Activated CD4-positive, alpha-beta T cell treated with anti-CD3 and anti-CD28 coated beads, Interleukin-2, amount 10 ng/mL, durations not matched to agents 7 days and 5 days (primary cell): ENCODE measurements at places on chromosomes 4 and X. TPM values are rescaled to one million over a fixed set of nuclear protein-coding genes. Genes with fewer than 3 reads are reported as not detected.
A peak's percentile ranks its signal among the peaks of the same experiment; 100 is the strongest.

Gene PRKG2
- 0.15 TPM for total RNA-seq

GRCh38 chr4:83378419-83378818, 43.8 kb upstream of the HPSE start:
- DNase-seq, result no peak

DNA sequence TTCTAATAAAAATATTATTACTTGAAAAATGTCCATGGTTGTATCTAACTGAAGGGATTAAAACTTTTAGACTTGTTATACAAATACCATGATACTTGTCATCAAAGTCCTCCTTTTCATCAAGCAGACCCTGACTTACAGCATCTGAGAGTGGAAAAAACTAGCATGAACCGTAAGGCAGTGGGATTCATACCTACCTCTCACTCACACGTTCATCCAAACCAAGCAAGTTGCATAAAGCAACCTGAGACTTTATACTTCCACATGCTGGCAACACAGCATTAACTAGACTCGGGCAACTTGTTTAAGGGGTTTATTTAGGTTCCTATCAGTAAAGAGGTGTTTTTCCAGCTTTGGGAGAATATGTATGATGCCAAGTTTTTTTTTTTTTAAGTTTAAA, 22.6 kb upstream of the TLR7 start:
- DNase-seq, result no peak

DNA sequence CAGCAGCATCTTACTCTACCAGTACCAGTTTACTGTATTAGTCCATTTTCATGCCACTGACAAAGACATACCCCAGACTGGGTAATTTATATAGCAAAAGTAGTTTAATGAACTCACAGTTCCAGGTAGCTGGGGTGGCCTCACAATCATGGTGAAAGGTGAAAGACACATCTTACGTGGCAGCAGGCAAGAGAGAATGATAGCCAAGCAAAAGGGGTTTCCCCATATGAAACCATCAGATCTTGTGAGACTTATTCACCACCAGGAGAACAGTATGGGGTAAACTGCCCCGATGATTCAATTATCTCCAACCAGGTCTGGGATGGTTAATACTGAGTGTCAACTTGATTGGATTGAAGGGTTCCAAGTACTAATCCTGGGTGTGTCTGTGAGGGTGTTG, 69.3 kb downstream of the YIPF6 start:
- no peak for DNase-seq

GRCh38 chrX:130094696-130095095, 15.6 kb downstream of the ELF4 start:
- no peak for DNase-seq

Gene CLGN
- total RNA-seq, result not detected

Gene FOXP3
- total RNA-seq, result 12.8 TPM

Gene TEX11
- not detected for total RNA-seq

DNA sequence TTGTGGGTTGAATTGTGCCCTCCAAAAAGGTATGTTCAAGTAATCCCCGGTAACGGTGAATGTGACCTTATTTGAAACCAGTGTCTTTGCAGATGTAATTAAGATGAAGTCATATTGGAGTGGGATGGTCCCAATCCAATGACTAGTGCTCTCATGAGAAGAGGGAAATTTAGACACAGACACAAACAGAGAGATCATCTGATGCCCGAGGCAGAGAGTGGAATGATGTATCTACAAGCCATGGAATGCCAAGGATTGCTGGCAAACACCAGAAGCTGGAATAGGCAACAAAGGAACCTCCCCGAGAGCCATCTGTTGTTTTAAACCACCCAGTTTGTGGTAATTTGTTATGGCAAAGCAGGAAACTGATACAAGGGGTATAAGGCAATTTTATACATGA, 35.1 kb downstream of the RPS6KA3 start:
- DNase-seq, result no peak

Gene ANKRD50
- 0.35 TPM for total RNA-seq

DNA sequence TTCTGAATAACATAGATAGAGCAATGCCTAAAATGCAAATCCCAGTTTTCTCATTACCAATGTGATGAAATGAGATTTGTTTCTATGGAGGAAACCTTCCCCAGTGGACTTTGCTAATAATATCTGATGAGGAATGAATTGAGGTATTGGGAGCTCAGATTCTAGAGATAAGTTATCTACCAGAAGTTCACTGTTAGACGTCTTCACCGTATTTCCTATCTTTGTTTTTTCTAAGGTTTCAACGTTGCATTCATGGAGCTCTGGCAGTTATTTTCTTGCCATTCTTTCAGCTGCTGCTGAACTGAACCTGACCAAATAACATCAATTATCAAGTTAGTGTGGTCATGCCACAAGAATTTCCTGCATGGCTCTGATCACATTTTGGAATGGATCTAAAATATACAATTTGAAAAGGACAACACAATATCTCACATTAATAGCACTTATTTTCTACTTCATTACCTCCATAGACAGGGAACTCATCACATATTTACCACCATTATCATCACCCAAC, 511.8 kb upstream of the LCORL start:
- no peak for DNase-seq

DNA sequence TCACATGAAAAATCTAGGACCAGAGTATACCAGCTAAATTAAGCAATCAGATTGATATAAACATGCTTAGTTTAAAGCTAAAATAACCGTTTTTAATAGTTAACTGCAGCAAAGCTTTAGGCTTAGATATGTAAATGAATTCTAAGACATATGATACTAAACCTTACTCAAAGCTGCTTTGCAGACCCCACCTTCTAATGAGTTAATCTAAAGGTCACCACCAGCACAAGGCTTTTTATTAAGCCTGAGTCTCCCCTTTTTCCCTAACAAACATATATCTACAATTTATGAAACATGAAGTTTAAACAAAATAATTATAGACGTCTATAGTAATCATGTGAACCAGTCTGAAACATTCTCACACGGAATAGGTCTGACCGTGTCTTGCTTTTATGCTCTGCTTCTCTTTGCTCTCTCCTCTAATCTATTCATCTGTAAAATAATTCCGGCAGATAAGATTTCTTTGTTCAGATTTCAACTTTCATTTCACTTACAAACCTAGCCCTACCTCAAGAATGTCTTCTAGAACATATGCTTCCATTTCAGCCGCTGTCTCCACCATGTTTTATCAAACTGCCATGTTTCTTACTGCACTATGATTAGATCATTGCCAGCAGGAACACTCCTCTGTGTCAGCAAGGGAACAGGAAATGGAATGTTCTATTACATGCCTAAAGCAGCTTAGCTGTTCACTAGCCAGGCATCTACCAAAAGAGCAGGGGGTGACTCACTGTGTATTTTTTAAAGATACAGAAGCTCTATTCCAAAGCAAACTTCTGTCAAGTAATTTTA, 35.9 kb downstream of the ANKRD17 start:
- DNase-seq, result peak; percentile 78

Gene USP26
- not detected for total RNA-seq

DNA sequence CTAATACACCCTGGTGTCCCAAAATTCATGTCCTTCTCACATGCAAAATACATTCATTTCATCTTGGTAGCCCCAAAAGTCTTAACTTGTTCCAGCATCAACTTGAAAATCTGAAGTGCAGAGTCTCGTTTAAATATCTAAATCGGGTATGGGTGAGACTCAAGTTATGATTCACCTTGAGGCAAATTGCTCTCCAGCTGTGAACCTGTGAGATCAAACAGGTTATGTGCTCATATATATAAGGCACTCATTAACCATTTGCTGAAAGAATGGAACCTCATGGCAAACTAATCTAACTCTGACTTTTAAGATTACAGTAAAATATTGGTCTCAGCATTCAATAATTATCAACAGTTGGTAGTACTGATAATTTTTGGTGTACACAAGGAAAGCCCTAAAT, 55.5 kb downstream of the PDLIM5 start:
- DNase-seq, result no peak

GRCh38 chr4:139958739-139959098, 195.3 kb downstream of the MAML3 start:
- no peak for DNase-seq

DNA sequence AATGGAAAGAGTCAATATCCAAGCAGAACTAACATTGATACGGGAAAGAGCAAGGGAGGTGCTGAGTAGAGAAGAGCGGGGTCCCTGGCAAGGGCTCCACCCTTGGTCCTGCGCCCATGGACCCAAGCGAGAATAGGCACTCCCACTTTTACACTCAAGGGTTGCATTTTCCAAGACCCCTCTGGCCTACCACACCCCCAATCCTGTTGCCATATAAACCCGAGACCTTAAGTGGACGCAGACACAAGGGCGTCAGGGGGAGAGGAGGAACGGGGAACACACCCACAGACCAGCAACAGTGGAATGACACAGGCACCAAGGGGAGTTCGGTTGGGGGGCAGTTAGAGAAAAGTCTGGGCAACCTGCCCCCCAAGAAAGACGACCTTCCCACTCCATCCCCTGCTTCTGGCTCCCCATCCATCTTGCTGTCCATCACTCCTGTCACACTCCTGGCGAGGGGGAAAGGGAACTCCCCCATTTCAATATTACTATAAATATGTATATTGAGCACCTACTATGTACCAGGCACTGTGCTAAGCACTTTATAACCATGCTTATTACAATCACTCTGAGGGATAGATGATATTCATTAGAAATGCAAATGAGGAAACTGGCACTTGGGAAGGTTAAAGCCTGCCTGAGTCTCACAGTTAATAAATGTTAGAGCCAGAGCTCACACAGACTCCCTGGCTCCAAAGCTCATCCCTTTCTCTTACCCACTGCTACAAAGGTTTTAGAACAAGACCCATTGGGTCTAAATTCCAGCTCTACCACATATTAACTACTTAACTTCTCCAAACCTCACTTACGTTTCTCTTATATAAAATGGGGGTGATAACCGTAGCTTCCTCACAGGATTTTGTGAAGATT, 51.7 kb downstream of the SCD5 start:
- no peak for DNase-seq

GRCh38 chr4:38693569-38693968, 29.6 kb downstream of the KLF3 start:
- DNase-seq, result no peak

DNA sequence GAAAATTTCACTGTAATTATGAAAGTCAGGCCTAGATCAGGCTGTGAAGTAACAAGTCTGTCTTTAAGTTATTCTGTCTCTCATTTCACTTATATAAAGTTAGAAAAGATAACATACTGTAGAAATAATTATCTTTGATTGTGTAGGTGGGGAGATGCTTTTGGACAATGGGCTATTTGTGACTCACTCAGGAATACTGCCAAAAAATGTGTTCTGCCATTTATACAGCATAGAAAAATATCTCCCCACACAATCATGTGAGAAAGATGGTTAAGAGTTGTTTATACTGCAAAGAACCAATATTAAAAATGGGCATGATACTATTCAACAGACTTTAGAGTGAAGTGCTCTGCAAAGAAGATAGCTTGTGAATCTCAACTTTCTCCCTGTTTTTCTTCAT, 95.0 kb upstream of the GABRA2 start:
- no peak for DNase-seq

Gene TSPAN7
- total RNA-seq, result 0.21 TPM

- DNase-seq, result no peak
These were observed 4.7 kb downstream of the FAM149A start for GRCh38 chr4:186109245-186109644.

DNA sequence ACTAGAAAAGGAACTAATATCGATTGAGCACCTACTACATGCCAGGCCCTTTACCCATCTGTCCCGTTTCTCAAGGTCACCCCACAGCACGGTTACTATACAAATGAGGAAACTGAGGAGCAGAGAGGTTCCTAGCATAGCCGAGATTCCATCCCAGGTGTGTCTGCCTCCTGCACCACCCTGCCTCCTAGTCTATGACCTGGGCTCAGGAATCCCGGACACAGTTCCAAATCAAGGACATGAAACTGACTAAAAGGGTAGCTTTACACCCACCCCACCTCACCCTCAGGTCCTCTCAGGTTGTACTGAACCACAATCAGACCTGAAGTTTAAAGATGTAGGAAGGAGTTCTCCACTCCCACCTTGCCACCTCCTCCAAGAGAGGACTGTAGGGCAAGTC, 55.6 kb downstream of the APBB2 start:
- DNase-seq, result no peak

GRCh38 chrX:26373829-26374228, 157.9 kb downstream of the MAGEB5 start:
- no peak for DNase-seq

Gene LINC00632
- 14.3 TPM for total RNA-seq

Gene ASB9
- total RNA-seq, result 0.44 TPM

- DNase-seq, result no peak
These were observed 25.5 kb downstream of the PALLD start for GRCh38 chr4:168522356-168522755.

Gene DMRTC1B
- not detected for total RNA-seq

DNA sequence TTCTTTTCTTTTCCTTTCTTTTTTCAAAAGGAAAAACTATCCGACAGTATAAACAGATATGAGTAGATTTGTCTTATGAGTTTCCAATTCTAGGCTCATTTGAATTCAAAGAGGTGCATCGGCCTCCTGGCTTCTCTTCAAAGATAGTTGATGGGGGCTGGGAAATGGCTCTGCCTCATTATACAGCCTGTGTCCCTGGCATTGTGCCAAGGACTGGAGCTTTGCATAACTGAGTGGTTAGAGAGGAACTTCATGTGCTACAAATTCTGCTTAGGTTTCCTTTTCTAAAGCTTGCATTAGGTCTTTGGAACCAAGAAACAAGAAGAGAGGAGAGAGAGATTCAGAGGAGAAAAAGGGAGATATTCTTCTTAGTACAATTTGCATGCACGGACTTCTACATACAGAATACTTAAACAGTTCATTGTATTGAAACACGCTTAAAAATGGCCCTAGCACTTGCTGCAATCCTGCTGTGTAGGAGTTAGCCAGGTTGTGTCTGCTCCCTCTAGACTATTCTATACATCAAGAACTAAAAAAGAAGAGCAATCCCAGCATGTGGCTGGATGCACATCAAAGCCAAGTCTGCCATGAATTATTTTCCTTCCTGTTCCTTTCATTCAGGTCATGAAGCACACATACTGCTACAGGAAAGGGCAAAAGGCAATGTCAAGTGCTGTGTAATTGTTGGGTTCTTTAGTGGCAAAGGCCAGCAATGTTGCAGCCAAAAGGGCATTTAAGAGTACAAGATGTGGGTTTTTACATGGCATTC, 70.9 kb downstream of the INTS12 start:
- DNase-seq, result no peak

DNA sequence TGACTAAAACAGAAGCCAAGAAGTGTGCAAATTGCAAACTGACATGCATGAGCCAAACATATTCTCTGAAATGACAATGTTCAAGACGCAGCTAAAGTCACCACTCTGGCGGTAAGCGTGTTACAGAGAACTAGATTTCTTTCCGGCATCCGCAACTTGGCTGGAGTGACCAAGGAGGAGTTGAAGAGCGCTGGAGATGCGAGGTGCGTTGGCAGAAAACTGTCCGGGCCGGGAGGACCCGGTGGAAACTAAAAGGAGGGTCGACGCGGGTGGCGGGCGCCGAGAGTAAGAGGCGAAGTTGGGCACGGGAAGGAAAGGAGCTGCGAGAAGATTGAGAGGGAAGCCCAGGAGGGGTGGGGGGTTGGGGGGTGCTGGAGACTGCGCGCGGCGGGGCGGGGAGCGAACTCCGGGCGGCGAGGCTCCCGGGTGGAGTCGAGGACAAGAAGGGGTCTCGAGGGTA, 807 bp downstream of the SEL1L3 start:
- peak; percentile 49 for DNase-seq

GRCh38 chrX:11435568-11435967, 142.4 kb downstream of the AMELX start:
- DNase-seq, result no peak

- DNase-seq, result no peak
These were observed 1.9 kb downstream of the POU4F2 start for GRCh38 chr4:146640465-146641061.

Gene MYOZ2
- not detected for total RNA-seq

- no peak for DNase-seq
These were observed 1142.3 kb downstream of the NLGN4X start for GRCh38 chrX:5086388-5086787.

Gene F9
- not detected for total RNA-seq
